Muscle of back (tissue), 13 donors: ENCODE measurements at places on chromosomes 4 and X. TPM values are rescaled to one million over a fixed set of nuclear protein-coding genes. Genes with fewer than 3 reads are reported as not detected.

GRCh38 chr4:23788460-23788859 is 101.4 kb downstream of the PPARGC1A start:
- no peak for DNase-seq

Gene DAPP1
- 1.7 TPM for polyA plus RNA-seq

Gene ARHGEF38
- polyA plus RNA-seq = 0.71 TPM

GRCh38 chrX:132086672-132087071 is 41.1 kb downstream of the FRMD7 start:
- peak; percentile 18 for DNase-seq

DNA sequence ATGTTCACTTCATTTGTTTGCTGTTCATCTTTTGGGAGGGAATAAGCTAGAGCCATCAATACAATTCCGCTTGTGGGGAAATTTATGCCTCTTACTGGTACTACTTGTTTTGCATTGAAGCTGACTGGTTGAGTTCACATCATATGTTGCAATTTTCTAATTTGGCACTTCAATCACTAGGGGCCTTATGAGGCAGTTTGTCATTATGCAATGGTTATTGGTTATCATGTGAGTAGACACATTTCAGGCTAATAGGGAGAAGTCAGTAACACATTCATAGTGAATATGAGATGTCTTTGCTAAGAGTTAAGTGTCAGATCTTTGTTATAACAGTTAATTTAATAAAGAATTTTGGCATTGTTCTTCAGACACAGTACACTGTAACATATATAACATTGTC is 5.0 kb downstream of the RPL36A start:
- no peak for DNase-seq

DNA sequence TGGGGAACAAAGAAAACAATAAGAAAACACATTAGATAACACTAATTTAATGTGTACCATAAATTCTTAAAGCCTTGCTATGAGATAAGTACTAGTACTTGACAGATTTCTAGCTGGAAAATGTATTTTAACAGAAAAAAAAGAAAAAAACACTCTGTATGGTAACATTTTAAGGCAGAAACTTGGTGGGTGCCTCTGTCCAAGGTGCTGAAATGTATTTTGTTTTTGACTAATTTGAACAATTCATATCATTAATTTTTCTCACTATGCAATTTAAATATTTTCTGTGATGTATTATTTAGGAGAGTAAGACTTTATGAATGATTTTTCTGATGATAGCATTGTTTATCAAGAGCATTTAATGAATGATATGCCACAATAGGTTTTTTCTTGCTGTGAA is 107.5 kb downstream of the GABRG1 start:
- DNase-seq = peak; percentile 15

DNA sequence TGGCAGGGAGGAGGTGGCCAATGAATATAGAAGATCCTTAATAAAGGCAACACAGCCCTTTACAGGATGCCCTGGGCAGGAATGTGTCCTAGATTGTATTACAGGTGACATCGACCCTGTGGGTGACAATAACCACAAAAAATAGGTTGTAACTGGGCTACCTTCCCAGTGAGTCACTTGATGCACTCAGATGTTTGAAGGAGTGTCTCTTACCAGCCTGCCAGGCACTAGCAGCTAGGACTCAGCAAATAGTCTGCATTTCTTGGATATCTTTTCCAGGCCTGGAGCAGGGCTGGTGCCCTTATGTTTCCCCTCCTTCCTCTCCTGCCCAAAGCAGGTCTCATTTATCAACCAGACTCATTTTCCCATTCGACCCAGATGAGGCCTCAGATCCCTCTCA is 50.9 kb upstream of the TMEM164 start:
- no peak for DNase-seq

GRCh38 chrX:154986826-154987575 is 35.5 kb downstream of the F8 start:
- no peak for DNase-seq

Gene NDST3
- 1.0 TPM for polyA plus RNA-seq

- no peak for DNase-seq
Measured at GRCh38 chr4:110275871-110276270, 77.5 kb upstream of the ELOVL6 start.

Gene TMEM144
- 5.4 TPM for polyA plus RNA-seq
